ENCODE measurements at places on chromosomes 4 and X.

DNA sequence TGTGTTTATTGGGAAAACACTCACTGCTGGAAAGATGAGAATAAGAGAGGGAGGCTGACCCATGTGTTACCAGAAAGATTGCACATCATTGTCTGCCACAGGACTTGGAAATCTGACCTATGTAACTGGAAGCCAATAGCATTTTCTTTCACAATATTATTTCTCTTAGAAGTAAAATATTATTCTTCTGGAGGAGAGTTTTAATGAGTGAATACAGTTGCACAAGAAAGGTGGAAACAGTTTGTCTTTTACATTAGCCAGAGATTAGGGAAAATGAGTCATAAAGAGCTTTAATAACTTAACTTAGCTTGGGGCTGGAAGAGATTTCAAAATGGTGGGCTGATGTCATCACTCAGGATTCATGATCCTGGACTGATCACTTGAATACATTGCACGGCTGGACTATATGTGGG is 31.5 kb upstream of the LNX1 start:
- no peak for DNase-seq

DNA sequence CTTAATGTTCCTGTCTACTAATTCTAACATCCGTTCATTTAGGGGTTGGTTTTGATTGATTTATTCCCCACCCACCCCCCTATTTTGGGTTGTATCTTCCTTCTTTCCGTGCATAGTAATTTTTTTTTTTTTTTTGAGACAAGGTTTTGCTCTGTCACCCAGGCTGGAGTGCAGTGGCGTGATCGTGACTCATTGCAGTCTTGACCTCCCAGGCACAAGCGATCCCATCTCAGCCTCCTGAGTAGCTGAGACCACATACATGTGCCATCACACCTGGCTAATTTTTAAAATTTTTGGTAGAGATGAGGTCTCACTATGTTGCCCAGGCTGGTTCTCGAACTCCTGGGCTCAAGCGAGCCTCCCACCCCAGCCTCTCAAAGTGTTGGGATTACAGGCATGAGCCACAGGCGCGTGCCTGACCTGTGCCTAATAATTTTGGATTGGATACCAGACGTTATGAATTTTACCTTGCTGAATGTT is 79.9 kb downstream of the ZFX start:
- no peak for DNase-seq

GRCh38 chr4:47490550-47490949 is 5.5 kb downstream of the ATP10D start:
- no peak for DNase-seq

DNA sequence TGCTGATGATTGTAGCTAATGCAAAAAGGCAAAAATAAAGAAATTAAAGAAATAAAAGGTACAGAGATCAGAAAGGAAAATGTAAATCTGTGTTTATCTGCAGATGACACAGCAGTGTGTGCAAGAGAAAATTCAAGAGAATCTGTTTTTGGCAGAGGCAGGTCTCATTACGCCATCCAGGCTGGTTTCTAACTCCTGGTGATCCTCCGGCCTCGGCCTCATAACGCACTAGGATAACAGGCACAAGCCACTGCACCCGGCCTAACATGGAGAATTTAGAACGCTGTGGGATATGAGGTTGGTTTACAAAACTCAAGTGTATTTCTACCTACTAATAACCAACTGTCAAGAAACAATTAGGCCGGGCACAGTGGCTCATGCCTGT is 29.4 kb downstream of the CTBP1 start:
- DNase-seq, result no peak

DNA sequence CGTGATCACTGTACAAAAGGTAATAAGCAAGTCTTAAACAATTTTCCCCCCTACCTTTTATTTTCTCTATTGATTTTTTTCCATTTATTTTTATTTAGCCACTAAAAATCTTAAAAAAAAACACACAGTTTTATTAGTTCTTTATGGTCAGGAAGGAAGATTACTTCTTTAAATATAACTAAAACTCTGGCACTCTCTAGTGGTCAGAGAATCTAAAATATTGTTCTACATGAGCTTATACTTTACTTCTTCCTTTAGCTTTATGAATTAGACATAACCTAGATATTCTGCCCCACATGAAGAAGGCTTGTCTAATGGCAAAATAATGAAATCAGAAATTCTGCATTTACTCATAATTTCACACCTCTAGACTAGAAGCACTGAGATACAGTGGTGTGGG is 135.2 kb downstream of the PDE5A start:
- no peak for DNase-seq

DNA sequence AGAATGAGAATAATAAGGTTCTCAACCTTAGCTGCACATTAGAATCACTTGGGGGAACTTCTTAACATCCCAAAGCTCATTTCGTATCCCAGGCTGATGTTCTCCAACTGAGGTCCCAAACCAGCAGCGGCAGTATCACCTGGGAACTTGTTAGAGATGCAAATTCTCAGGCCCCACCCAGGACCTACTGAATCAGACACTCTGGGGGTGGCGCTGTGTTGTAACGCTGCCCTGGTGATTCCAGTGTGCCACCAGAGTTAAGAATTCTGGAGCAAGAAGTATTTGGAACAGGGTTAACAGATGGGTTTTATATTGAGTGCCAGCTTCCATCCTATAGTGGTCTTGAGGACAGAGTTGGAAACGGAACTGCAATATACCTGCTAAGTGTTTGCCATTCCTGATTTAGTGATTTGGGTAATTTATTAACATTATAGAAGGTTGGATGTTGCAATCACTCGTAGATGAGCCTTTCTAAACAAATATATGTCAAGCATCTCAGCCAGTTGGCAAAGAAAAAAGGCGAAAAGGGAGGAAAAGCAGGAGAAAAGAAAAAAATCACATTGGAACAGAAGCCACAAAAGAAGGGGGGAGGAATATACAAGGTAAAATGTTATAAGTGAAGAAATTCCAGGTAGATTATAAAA is 141.0 kb downstream of the ARX start:
- DNase-seq, result no peak
